ENCODE measurements at places on chromosomes 12 and 14.

GRCh38 chr12:26684101-26684500 lies 148.9 kb downstream of the ITPR2 start:
- DNase-seq, result no peak

DNA sequence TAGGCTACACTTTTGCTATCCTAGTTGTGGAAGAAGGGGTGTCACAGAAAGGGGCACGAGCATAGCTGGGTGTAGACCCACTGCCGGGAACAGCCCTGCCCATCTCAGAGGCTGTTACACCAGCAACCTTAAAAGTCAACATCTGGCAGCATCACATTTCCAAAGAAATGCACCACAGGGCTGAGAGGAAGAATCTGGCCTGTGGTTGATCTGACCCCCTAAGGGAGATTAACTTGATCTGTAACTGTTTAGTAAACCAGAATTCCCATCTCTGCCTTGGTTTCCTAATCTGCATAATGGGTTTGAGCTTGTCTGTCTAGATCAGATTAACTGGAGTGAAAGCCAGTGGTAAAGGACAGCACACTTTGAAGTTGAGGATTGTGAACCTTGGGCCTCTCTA lies 1.3 kb downstream of the LRP1-AS start:
- no peak for DNase-seq

GRCh38 chr14:103028161-103028767 lies 29.1 kb downstream of the CDC42BPB start:
- no peak for DNase-seq

- DNase-seq, result no peak
Measured at GRCh38 chr12:105876396-105876927, 262.3 kb downstream of the NUAK1 start.

DNA sequence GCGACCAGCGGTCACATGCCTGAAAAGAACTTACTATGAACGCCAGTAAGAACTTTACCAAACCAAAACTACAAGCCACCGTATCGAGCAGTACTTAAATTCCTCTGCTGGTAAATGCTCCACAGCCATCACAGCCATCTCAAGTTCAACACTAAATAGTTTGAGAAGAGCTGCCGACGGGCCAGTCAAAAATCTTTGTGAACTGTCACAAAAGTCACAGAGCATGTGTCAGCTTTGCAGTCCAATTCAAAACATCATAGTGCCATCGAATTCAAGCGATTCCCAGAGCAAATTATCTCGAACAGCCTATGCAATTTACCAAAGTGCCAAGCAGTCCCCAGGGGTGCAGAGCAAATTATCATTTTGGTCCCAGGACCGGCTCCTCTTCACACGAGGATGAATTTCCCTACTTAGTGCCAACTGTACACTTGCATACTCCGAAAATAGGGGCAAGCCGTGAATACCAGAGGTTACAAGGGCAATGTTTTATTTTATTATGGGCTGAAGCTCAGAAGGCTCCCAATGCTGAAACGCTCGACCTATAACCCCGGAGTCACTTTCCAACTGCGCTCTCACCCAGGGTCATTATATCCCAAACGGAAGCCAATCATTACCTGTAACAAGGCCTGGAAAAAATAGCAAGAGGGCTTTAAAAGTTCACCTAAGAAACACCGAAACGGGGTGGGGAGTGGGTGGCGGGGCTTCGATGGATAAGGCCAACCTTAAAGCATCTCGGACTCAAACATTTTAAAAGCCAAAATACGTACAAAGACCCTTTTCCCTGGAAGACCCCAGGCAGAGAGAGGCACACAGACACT lies 1.1 kb downstream of the LRP6 start:
- DNase-seq, result no peak

- no peak for DNase-seq
Measured at GRCh38 chr12:25280082-25280481, 29.4 kb upstream of the KRAS start.

DNA sequence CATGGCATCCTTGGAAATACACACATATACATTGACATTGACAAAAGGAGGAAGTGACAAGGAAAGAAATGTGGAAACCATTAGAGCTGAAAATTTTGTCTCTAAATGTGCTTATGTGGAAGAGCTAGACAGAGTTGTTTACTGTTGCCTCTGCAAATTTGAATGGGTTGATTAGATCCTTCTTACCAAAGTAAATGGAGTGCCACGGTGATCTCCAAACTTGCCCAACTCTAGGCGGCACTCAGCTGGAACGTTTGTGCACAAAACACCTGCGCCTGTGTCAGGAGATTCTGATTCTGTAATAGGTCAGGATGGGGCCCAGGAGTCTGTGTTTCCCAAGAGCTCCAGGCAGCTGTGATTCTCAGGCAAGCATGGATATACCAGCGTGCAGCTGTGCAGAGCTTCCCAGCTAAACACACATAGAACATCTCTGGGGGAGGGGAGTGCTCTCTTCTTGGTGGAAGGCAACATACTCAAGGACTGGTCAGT lies 77.8 kb upstream of the BDKRB2 start:
- DNase-seq, result no peak

DNA sequence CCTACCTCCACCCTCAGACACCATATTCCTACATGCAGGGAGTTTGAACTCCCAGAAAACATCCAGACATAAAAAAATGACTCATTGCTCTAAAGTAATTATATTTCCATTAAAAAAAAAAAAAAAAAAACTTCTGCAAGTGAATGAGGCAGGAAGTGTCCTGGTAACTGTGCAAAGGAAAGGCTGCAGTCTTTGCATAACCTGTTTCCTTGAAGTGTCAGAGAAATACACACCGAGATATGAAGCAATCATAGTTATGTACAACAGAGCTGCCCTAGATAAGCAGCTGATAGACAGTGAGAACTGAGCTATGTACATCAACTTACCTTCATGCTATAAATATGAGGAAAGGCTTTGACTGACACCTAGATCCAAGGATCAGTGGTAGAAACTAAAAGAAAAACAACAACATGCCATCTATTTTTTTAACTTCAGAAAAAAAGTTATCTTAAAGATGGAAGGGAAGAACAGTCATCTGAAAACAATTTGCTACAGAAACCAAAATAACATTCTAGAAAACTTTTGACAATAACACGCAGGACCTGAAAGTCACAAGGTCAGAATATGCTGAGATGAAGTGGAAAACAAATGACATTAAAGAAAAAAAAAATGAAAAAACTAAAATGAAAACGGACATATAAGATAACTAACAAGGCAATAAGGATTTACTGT lies 263.2 kb downstream of the SEC23A start:
- DNase-seq, result no peak

GRCh38 chr12:51401900-51402299 lies 10.7 kb upstream of the GALNT6 start:
- DNase-seq, result no peak

GRCh38 chr12:120061575-120062214 lies 54.9 kb downstream of the RAB35 start:
- no peak for DNase-seq

- DNase-seq, result no peak
Measured at GRCh38 chr12:28826766-28827165, 322.3 kb upstream of the FAR2 start.

GRCh38 chr12:124254126-124254525 lies 40.8 kb upstream of the RFLNA start:
- DNase-seq, result no peak

- no peak for DNase-seq
Measured at GRCh38 chr14:26828741-26829140, 230.9 kb upstream of the NOVA1 start.

- no peak for DNase-seq
Measured at GRCh38 chr12:29889737-29890136, 106.0 kb upstream of the TMTC1 start.

GRCh38 chr14:70901269-70901668 lies 6.0 kb upstream of the PCNX1 start:
- no peak for DNase-seq

GRCh38 chr14:89731396-89731933 lies 223.1 kb downstream of the EFCAB11 start:
- DNase-seq, result no peak

DNA sequence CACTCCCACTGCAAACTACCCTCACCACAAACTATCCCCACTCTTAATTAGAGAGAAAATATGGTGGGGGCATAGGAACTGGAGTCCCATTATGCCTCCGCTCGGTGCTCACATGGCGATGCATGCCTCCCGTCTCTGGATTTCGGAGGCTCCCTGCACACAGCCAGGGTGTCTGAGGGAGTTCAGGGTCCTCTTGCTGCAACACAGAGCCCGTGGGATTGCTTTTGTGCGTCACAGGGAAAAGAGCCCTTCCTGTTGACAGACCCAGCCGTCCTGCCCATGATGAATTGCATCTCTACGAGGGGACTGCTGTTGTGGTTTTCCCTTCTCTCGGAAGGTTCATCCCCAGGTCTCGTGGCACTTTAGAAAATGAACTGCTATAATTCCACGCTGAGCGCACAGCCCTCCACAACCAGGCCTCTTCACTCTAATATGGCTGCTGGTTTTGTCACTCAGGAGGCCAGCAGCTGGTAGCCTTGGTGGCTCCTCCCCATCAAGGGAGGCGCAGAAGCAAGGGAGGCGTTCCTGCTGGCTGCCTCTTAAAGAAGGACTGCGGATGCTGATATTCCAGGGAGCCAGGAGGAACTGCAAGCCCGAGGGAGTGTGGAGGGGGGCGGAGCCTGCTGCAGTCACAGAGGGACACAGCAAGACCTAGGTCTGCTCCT lies 158.0 kb downstream of the KCNA5 start:
- DNase-seq, result no peak

- DNase-seq, result no peak
Measured at GRCh38 chr14:59332727-59333126, 132.5 kb downstream of the GPR135 start.

- no peak for DNase-seq
Measured at GRCh38 chr14:99936056-99936455, 129.2 kb upstream of the EVL start.

DNA sequence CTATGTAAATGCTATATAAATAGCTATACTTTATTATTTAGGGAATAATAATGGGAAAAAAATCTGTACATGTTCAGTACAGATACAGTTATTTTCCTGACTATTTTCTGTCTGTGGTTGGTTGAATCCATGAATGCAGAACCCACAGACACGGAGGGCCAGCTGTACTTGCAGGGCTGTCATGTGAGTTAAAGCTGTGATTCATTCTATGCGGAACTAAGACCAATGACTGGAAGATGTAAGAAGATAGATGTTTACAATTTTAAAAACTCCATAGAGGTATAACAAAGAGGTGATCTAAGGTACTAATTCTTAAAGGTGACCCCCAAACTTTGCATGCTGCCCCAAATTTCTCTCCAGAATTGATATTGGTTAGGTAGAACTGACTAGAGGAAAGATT lies 14.6 kb downstream of the PCNX4 start:
- DNase-seq, result no peak

DNA sequence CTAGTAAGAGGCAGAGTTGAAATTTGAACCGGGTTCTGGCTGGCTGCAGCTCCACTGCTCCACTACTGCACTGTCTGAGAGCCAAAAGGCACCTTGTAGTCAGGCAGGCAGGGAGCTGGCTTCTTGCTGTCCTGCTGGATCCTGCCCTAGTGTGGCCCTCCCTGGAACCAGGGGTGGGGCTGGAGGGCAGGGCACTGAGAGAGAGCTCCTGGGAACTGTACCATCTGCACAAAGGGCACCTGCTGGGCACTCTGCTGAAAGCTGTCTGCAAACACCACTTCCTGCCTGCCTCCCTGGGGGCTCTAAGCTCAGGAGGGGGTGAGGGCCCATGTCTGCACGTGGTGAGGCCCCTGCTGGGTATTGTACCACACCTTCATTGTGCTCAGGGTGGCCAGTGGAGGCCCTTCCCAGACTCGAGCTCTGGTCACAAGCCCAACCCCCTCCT lies 19.0 kb upstream of the TCL1B start:
- DNase-seq, result no peak

DNA sequence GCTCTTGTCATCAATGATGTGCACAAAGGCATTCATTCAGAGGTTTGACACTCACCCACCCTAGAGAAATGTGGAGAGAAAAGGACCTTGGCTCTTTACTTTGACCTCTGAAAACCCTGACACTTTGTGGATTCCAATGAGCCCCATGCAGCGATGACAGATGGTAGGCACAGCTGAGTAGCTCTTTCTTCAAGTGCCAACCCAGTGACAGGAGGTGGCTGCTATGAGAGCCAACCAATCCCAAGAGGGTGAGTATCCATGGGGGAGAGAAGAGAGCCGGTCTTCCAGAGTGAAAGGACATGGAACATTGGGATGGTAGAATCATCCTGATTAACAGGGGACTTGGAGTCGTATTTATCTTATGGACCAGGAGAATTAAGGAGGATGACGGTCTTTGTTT lies 17.8 kb downstream of the SLC8A3 start:
- DNase-seq, result no peak

- no peak for DNase-seq
Measured at GRCh38 chr12:125418902-125419564, 353.8 kb downstream of the AACS start.

DNA sequence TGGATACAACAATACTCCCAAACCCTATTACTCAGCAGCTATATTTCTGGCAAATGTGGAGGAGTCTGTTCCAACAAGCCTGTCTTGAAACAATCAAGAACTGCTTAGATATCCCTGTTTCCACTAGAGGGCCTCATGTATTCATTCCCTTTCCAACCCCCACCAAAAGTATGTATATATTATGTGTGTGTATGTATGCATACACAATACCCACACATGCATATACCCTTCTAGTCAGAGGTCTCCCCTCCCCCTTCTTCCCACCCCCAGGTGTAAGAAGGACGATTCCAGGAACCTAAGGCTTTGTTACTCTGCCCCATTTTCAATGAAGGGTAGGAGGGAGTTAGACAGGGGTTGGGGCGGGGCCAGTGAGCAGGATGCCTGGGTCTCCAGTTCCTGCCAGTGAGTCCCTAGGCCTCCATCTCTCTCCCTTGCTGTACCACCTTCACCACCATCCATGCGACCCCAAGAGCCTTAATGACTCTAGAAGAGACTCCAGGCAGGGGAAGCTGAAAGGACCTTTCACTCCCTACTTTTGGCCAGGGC lies at the start of gene DGKA:
Gene DGKA, plus strand, starts transcription at position 392 of the 546 bp plus-strand sequence. CDS start 5,342 bp downstream, outside the sequence.
- DNase-seq, result no peak

All from GM12891 (cell line).